ENCODE measurements at places on chromosomes 4 and X.

DNA sequence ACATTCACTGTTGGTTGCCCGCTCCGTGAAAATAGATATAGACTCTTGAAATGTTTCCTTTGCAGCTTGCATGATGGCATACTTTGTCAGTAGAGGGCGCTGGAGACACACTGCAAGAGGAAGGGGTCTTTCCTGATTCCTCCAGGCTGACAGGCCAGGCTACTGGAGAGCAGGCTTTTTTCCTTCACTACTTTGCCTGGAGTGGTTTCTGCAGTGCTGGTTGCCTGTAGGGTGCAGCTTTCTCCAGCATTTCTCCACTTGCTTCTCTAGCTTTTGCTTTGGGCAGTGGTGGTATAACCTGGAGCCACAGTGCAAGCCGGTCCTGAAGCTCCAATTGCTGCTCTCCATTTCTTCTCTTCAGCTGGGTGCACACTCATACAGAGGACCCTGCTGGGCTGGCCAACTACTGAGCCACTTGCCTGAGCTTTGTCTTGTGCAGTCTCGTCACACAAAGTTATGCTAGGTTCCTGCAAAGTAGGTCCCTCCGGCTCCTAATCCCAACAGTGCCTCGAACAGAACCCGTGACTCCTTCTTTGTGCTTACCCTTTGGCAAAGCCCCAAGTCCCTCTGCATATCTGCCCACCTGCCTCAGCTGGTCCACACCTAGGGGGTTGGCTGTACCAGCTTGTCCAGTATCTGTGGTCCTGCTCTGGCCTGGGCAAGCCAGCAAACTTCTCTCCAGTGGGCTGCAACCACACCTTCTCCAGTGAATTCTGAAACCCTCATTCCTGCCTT lies 46.3 kb downstream of the RASSF6 start:
- DNase-seq, result no peak

DNA sequence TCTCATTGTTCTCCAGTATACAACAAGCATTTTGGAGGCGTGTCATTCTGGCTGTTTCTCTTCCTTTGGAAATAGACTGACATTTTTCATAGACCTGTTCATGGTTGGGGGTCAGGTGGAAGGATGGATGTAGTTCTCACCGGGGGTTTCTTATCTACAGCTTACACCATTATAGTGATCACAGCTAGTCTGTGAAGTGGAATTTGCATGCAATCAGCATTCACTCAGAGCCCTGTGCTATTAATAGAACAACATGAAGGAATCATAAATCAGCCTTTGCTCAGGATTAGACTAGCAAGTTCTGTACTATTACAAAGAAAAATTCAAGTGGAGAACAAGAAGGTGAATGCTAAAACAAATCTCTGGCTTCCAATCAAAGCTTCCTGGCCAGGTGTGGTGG lies 132.6 kb upstream of the PUDP start:
- no peak for DNase-seq

DNA sequence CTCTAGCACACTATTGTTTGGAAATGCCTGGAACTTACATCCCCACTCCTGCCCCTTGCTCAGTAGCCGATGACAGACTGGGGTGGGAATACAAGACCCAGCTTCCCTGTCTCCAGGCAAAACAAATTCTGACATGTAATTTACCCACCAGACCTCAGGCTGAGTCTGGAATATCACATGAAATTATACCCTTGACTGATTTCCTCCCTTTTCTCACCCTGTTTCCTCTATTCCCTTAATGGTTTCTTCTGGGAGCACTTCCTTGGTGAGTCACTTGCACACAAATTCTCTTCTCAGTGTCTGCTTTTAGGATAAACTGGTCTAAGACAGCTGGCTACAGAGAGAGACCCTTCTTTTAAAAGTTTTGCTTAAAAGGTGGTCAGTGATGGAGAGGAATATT lies 65.8 kb upstream of the DIPK2B start:
- DNase-seq, result no peak

DNA sequence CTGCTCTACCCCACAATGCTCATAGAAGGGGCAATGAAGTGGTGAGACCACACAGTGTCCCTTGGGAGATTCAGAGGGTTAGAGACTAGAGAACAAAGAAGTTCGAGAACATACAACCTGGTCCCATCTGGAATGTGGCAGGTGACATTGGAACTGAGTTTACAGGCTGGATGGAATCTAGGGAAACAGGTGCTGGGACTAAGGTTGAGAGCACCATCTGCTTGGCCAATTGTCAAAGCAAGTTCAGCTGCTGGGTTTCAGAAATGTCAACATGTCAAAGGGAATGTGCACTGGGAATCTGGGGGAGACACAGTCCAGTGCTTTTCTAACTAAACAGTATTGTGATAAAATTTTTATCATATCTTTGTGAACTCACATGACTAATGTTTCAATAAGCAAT lies 15.9 kb upstream of the FAM13A start:
- no peak for DNase-seq

DNA sequence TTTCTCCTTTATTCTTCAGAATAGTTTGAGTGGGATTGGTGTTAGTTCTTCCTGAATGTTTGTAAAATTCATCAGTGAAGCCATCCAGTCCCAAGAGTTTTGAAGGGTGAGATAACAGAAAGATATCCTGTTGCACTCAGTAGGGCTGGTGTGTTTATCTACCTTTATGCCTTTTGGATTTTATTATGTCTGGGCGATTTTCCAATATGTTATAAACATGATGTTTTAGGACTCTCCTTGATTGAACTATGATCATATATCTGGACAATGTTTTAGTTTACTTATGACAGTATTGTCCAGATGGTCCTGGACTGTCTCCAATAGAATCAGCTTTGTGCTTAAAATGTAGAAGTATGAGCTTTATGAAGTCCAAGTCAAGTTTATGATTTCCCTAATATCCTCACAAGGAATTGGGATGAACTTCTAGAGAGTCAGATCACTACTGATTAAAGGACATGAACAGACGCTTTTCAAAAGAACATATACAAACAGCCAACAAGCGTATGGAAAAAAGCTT lies 77.6 kb upstream of the ITM2A start:
- no peak for DNase-seq

DNA sequence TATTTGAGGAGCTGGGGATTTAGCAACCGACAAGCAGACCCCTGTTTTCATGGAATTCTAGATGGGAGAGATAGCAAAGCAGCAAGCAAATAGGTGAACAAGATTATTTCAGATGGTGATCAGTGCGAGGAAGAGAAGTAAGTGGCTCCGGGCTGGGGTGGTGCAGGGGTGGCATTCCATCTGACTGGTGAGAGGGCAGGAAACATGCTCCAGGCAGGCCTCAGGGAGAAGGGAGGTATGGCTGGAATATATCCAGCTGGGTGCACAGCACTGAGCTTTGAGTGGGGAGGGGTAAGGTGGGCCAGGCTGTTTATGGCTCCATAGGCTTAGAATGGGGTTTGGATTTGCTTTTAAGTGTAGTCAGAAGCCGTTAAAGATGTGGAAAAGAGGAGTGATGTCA lies 21.2 kb downstream of the PTTG2 start:
- DNase-seq, result no peak

- no peak for DNase-seq
These were observed 100.7 kb upstream of the ZDHHC15 start for GRCh38 chrX:75623535-75623934.

GRCh38 chrX:727738-728621 lies 97.4 kb downstream of the SHOX start:
- DNase-seq, result no peak

DNA sequence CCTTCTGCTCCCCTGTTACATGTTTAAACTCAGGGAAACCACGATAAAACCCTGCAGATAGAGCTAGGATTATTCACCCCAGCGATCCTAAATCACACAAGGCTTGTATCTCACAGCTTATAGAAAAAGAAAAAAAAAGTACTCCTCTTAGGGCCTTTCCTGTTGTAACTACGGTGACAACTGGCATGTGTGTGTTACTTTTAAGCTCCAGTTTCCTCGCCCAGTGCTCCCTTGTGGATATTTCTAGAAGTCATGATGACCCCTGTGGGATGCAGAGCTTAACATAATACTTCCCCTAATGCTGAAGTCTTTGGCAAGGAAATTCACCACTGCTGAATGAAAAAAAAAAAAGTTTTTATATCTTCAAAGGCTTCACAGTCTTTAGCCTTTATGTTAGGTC lies 114.7 kb downstream of the NWD2 start:
- no peak for DNase-seq

GRCh38 chr4:119284876-119285780 lies 36.8 kb downstream of the FABP2 start:
- no peak for DNase-seq

- no peak for DNase-seq
These were observed 19.4 kb downstream of the DLG3 start for GRCh38 chrX:70464051-70464450.

DNA sequence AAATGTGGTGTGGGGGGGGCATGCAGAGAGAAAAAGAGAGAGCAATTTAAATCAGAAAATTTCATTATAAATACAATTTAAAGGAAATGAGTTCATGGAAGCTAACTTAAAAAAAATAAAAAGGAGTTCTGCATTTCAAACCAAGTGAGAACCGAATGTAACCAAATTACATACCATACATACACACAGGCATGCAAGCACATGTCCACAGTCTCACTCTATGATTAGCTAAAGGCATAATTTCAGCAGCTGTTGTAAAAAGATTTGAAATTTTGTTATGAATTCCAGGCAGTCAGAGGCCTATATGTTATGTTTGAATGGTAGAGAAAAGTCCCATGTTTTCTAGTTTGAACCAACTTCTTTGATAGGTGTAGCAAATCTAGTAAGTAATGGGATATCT lies 611.6 kb upstream of the ADGRL3 start:
- no peak for DNase-seq

DNA sequence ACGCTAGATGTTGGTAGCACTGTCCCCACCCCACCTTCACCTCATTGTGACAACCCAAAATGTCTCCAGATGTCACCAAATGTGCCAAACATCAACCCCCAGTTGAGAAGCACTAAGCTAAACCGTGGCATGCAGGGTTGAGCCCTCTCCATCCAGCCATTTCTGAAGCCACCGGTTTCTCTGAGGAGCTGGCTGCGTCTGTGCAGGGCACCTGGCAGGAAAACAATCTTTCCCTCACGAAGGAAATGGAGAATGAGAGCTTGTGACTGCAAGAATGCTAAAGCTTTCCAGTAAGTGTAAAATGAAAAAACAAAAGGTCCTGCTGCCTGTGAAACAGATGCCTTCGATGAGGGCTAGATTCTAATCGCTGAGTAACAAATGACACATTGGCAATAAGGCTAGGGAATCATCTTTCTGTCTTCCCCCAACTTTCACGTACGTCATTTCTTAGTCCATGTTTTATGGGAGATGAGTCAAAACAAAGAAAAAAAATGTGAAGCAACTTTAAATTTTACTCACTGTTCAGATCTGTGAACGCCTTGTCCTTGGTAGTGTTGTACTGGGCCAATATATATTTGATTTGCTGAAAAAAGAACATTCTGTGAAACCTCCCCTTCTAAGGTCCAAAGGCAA lies 59.9 kb downstream of the PROM1 start:
- DNase-seq, result no peak

GRCh38 chr4:5374592-5374991 lies 323.3 kb downstream of the STK32B start:
- no peak for DNase-seq

DNA sequence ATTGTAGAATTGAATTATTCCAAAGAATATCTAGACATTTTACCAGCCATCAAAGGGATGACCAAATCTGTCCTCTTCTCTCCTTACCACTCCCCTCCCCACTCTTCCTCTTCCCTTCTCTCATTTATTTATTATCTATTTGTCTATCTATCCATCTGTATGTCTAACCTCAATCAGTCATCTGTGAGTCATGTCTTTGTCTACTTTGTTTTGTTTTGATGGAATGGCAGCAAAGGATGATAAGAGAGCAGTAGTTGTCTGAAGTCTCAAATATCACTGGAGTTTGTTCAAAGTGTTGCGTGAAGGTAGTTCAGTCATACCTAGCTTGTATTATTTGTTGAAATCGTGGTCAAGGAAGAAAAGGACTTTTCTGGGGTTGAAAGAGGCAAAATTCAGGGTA lies 34.7 kb upstream of the PGRMC2 start:
- no peak for DNase-seq

- DNase-seq, result no peak
These were observed 1749.9 kb upstream of the TENM3 start for GRCh38 chr4:180493299-180493698.

GRCh38 chrX:117607561-117607960 lies 509.0 kb downstream of the KLHL13 start:
- DNase-seq, result no peak

GRCh38 chr4:53477038-53477565 lies 99.7 kb downstream of the FIP1L1 start:
- DNase-seq, result no peak
